ENCODE measurements at places on chromosomes 13 and 19.

GRCh38 chr19:50820549-50821247 is 2.9 kb downstream of the KLK1 start:
- no peak for DNase-seq

- no peak for DNase-seq
Measured at GRCh38 chr13:98957731-98958442, 20.0 kb downstream of the DOCK9 start.

- no peak for DNase-seq
Measured at GRCh38 chr13:44096901-44097300, 217.2 kb downstream of the LACC1 start.

- no peak for DNase-seq
Measured at GRCh38 chr19:51777570-51778462, 16.8 kb downstream of the FPR2 start.

DNA sequence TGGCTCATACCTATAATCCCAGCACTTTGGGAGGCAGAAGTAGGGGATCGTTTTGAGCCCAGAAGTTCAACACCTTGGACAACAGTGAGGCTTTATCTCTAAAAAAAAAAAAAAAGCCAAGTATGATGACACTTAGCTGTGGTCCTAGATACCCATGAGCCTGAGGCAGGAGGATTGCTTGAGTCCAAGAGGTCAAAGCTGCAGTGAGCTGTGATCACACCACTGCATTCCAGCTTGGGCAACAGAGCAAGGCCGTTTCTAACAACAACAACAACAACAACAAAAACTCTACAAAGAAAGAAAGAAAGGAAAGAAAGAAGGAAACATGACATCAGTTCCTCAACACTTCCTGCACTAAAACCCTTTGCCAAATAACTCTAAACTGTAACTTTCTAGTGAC is 265.1 kb upstream of the DACH1 start:
- no peak for DNase-seq

DNA sequence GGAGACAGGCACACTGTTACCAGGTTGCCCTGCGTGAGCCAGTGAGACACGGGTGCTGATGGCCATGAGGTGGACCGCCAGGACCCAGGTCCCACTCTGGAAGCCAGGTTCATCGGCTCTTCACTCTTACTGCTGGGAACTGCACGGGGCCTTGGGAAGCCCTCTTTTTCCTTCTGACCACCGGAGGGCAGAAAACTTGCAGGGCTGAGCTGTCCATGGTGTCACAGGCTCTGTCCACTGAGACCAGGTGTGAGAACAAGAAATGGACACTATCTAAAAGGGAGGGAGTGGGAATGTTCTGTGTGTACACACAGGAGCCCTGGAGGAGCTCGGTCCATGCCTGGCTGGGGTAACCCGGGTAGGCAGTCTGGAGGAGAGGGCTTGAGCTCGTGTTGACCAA is 93.4 kb downstream of the UQCRFS1 start:
- no peak for DNase-seq

- no peak for DNase-seq
Measured at GRCh38 chr13:42223681-42224080, 48.3 kb upstream of the AKAP11 start.

GRCh38 chr13:39410096-39410901 is 192.7 kb downstream of the LHFPL6 start:
- no peak for DNase-seq

- DNase-seq, result no peak
Measured at GRCh38 chr13:106277484-106278154, 257.8 kb downstream of the EFNB2 start.

DNA sequence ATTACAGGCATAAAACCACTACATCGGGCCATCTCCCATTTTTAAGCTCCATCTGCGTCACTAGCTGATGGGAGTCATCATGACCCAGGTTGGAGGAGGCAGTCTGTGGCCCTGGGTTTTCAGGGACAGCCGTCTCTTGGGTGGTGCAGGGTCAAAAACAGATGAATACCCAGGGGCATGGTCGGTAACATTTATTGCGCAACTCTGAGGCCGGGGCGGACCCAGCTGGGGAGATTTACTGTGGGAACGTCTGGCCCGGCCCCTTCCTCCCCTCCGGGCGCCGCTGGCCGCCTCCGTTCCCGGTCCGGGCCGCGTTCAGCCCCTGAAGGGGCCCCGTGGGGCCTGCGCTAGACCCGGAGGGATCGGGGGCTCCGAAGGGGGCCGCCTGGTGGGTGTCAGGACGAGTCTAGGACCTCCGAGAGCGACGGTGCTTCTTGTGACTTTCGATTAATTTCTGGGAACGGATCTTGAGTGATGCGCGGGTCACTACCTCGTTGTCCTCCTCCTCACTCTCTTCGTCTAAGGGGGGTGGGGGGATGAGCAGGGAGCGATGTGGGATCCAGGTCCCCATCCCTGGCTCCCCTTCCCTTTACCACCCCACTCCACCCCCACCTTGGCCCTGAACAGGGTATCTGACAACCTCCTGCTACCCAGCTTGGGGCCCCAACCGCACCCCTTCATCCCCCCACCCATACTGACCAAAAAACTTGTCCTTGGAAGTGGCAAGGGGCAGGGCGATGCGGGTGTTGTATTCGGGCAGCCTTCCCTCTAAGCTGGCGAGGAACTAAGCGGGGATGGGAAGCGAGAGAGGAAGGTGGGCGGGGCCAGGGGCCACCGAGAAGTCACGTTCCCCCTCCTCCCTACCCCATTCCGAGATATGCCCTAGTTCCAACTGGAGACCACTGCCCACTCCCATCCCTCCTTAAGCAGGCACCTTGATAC is 1.6 kb upstream of the RGL3 start:
- DNase-seq, result no peak

- no peak for DNase-seq
Measured at GRCh38 chr13:23007426-23007825, 173.4 kb upstream of the SGCG start.

- no peak for DNase-seq
Measured at GRCh38 chr19:50167314-50167721, 4.2 kb upstream of the IZUMO2 start.

DNA sequence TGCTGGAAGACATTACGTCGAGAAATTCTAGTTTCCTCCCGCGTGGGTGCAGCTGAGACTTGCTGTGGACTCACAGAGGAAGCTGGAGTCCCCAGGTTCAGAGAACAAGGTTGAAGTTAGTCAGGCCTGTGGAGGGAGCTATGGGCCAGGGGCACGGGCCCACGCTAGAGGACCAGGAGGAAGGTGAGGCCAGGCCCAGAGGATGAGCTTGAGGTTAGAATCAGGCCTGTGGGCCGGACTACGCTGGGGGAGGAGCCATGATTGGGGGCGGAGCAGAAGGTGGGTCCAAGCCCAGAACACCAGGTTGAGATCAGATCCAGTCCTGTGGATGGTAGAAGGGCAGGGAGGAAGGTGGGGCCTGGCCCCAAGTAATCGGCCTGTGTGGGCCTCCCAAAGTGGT is 32.6 kb downstream of the ZNF846 start:
- DNase-seq, result no peak

DNA sequence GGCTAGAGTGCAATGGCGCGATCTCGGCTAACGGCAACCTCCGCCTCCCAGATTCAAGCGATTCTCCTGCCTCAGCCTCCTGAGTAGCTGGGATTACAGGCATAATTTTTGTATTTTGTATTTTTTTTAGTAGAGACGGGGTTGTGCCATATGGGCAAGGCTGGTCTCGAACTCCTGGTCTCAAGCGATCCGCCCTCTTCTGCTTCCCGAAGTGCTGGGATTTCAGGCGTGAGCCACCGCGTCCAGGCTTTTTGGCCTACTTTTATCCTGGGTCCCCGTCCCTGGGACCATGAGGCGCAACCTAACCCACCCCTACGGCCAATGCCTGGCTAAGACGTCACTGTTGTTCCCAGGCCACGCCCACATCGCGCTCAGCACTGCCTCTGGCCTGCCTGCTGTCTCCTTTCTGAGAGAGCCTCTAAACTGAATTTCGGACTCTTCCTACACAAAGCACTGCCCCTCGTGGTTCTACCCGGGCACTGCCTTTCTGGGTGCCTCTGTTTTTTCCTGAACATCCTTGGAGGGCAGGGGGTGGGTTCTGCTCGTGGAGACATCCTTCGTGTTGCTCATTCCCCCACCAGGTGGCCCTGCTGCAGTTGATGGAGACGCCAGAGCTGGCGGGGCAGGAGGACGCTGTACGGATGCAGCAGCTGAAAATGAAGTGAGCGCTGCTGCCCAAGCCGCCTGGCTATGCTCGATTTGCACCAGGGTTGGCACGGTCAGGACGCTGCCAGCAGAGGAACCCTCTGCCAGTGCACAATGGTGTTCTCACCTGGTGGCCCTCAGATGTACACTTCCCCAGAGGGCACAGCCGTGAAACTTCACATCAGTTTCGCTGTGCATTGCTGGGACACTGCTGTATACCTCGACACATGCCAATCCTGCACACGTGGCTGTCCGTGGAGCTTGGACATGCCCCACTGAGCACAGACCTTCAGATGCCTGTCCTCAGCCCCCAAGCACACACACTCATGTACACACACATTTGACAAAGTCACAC is 2.0 kb downstream of the REX1BD start:
- no peak for DNase-seq

GRCh38 chr13:103451656-103452055 is 385.4 kb upstream of the SLC10A2 start:
- DNase-seq, result no peak

GRCh38 chr19:3145909-3146676 is 10.3 kb downstream of the GNA15 start:
- DNase-seq, result no peak

DNA sequence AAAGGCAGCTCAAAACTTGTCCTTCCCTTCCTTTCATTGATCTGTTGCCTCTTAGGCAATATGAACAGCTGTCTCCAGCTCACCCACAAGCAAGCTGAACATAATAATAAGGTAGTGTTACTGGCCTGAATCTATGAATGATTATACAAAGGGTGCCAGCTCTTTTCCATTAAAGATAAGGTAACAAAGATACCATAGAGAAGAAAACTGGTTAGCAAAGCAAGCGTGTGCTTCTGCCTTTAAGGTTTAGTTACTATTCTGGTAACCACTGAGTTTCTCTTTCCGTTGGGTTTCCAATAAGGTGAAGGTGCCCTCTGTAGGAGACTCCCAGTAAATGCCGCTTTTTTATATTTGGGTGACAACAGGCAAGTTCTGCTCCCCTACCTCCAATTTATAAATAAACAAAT is 12.1 kb upstream of the DACH1 start:
- DNase-seq, result no peak

DNA sequence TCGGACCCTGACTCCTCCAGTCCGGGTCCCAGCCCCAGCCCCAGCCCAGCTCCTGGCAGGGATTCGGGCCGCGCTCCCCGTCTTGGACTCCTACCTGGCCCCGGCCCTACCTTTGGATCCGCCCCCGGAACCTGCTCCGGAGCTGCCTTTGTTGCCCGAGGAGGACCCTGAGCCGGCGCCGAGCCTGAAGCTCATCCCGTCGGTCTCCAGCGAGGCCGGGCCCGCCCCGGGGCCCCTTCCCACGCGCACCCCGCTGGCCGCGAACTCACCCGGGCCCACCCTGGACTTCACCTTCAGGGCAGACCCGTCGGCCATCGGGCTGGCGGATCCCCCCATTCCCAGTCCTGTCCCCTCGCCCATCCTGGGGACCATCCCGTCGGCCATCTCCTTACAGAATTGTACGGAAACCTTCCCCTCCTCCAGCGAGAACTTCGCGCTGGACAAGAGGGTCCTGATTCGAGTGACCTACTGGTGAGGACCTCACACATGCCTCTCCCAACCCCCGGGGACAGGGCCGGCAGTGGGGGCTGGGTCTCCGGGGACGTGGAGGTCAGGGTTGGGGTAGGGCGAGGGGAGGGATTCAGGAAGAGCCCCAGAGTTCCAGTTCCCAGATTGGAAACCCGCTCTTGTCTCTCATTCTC is 732 bp downstream of the SELENOV start:
- no peak for DNase-seq

DNA sequence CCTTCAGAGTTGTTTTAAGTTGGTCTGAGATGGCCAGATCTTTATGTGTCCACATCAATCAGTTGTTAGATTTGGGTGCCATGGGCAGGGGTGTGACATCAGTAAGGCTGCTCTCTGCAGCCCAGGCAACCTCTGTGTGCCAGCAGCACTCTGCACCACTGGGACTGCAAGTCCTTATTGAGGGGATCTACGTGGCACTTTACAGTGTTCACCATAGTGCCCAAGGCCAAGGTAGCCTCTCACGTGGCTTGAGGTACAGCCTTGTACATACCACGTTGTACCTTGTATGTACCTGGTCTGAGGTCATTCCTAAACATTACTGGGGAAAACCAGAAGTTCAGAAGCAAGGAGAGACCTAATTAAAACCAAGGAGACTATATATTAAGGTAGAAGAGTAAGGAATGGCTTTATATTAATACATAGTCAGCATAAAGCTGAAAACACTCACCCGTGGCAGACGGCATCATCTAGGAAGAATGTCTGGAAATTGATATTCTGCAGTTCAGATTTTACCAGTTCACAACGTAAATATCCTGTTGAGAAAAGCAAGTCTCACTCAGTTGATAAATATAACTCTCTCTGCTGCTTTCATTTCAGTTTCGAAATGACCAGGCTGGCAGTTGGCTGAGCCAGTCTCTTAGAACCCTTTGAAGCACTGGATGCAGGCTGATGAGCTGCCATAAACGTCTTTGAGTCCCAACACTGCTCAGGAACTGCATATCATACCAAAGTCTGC is 128.8 kb downstream of the ZDHHC20 start:
- no peak for DNase-seq

DNA sequence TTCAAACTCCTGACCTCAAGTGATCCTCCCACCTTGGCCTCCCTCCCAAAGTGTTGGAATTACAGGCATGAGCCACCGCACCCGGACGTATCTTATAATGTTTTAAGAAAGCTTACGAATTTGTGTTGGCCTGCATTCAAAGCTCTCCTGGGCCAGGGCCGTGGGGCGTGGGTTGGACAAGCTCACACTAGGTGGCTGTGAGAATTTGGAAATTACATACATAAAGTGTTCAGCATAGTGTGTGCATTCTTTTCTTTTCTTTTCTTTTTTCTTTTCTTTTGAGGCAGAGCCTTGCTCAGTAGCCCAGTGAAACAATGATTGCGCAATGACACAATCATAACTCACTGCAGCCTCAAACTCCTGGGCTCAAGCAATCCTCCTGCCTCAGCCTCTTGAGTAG is 2.6 kb downstream of the ZSWIM4 start:
- no peak for DNase-seq

GRCh38 chr19:29529646-29530539 is 4.1 kb downstream of the VSTM2B start:
- DNase-seq, result no peak

DNA sequence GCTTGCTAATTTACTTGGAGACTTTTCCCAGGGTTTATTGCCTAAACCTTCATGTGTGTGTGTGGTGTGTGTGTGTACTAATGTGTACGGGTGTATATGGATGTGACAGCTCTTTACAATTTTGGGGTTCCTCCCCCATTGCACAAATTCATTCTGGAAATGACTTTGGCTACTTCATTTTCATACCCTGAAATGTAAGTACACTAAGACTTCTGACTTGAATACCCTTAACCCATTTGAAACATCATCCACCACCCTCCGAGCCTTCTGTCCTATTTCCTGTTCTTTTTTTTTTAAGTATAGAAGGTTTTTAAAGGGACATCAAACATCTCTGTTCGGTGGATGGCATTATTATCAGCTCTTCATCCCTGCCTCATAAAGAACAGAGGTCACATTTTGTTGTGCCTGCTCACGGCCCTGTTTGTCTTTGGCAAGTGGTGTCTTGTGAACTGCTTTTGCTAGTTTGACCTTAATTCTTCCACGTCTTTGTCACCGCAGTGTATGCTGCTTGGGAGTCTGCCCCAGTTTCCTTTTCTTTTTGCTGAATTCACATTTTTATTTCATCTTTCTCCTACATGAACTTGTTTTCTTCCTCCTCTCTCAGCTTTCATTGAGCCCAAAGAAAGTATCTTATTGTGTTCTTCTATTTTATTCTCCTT is 228.3 kb downstream of the FOXO1 start:
- DNase-seq, result no peak
